ENCODE measurements at places on chromosomes 16 and 17.

DNA sequence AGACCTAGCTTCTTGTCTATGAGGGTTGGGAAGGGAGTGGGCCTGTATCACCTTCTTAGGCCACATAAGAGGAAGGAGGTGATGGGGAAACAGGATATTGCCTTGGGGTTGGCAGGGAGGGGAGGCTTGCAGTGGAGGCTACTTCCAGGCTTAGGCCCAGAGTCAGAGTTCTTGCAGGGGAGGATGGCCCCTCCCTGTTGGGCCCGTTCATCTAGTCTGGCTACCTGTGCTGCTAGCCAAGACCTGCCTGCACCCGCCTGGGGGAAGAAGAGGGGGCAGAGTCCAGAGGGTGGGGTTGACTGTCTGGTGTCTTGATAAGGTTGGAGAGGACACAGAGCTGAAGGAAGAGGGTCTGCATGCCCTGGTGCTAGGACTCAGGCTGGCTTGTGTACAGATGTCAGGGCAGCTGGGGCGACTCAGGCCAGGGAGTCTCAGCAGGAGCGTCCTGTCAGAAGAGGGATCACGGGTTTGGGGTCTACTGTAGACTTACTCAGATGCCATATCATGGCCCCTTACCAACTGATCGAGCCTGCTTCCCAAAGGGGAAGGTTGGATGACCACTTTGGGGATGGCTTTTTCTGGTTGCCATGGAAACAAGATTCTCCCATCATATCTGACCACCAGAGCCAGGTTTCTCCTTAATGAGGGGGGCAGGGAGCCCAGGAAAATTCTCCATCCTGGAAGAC is 5.3 kb downstream of the KDM6B start:
- no peak for DNase-seq

- DNase-seq: no peak
Observed at GRCh38 chr17:67238991-67239390, 6.0 kb downstream of the HELZ start.

DNA sequence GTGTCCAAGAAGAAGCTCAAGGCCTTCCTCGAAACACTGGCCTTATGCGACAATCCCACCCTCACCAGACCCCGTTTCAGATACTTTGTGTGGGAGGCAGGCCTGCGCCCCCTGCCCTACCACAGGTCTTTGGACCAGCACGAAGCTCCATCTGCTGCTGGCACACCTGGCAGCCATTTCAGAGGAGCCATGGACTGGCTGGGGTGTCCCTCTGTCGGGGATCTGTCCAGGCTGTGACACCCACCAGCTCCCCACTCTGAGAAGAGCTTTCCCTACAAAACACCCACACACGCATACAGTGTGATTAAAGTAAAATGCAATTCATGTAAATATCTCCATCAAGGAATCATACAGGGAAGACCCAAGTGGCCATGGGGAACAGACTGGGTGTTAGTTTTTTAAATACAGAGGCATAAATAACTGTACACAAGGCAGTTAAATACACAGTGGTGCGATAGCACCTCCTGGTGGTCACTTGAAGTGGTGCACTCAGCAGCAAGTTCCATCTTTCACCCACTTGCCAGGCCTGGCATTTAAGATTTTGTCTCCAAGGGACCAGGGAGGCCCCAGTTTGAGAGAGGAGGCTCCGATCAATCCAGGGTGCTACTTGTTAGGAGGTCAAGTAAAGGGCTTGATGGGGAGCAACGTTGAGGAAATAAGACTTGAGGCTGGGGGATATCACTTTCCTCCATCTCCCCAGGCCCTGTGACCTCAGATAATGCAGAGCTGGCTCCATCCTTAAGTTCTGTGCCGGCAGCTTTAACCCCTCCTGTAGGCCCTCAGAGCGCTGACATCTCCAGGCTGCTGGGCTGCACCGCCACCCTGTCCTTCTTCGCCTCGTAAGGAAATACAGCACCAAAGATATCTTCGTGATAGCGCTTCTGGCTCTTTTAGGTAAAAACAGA is 43.6 kb downstream of the NOS2 start:
- no peak for DNase-seq

DNA sequence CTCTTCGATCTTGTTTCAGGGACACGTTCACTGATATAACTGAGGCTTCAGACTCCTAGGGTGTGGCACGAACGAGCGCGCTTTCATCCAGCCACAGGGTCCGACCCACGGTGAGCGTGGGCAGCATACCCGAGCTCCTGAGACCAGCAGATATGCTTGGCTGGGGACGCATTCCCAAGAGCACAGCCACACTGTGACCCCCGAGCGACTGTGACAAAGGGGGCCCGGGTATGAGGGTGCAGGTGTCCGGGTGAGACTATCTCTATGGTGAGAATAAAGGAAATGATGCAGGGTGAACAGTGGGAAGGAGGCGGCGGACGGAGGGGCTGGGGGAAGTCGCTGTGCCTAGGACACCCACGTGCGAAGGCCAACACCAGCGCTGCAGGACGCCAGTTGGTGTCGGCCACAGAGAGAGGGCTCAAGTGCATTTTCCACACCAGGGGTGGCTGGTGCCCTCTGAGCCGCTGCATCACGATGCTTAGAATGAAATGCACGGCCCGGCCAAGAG is 17.6 kb downstream of the RPH3AL start:
- no peak for DNase-seq

DNA sequence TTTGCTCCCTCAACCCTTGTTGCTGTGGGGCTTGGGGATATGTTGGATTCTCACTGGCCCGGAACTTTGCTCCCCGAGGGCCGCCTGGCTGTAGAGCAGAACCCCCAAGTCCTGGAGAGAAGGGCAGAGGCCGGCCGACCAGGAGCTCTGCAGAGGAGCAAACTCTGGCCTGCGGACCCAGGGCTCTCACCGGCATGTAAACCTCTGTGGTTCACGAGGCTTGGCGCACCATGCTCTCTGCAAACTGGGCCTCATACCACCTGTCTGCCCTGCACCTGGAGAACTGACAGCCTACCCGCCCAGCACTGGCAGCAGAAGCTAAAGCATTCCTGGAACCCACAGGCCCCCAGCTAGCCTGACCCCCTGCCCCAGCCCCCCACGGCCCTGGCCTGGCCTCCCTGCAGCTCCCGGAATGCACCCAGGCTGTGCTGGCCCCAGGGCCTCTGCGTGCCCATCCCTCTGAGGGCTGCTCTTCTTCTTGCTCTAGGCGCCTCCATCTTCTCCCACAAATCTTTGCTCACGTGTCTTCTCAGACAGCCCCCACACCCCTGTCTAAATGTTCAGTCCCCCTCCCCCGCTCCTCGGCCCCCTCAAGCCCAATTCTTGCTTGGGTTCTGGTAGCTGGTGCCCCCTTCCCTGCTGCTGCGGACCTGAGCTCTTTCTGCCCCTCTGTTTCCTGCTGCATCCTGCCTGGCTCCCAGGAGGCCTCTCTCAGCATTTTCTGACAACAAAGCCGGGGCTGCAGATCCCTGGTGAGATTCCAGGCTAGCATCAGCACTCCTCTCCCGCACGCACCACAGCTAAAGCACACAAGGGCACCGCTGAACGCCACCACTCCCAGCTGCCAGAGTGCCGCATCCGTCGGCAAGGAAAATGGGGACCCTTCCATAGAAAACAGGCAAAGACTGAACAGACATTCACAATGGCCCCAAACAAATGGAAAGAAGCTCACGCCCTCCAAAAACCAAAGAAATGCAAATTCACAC is 23.3 kb downstream of the ACTG1 start:
- DNase-seq: no peak
